ENCODE measurements at places on chromosomes 3 and 15.

- no peak for DNase-seq
Measured at GRCh38 chr3:97409612-97410011, 354.9 kb upstream of the ARL6 start.

- DNase-seq: no peak
Measured at GRCh38 chr3:171028025-171028778, 1.7 kb upstream of the SLC2A2 start.

DNA sequence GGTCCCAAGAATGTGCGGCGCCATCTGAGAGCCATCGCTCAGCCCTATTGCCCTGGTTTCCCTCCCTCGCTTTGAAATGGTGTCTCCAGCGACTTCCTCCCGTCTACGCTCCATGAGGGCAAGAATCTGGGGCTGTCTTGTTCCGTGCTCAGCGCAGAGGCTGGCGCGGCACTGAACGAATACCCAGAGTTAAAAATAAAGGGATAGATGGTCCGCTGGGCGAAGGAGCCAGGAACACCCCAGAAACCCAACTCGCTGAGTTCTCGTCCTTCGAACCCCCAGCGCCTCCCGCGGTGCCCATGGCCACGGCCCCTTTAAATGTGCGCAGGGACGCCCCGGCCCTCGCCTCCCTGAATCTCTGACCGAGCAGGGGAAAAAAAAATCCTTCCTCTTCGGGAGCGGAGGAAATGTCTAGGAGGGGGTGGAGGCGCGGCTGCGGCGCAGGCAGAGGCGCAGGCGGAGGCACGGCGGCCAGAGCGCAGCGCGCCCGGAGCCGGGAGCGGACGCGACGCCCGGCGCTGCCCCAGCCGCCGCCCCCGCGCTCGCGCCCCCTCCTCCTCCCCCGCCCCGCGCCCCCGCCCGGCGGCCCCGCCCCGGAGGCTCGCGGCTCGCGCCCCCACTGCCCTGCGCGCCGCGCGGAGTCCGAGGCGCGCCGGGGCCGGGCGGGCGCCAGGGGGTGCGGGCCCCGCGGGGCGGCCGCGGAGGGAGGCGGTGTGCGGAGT is 8.5 kb upstream of the FGD5 start:
- DNase-seq: no peak

GRCh38 chr3:120448756-120449155 is 2.0 kb downstream of the FSTL1 start:
- DNase-seq: no peak

- DNase-seq: no peak
Measured at GRCh38 chr3:194673761-194674160, 1.8 kb upstream of the LSG1 start.

- no peak for DNase-seq
Measured at GRCh38 chr15:68818769-68819494, 1.8 kb downstream of the ANP32A start.

DNA sequence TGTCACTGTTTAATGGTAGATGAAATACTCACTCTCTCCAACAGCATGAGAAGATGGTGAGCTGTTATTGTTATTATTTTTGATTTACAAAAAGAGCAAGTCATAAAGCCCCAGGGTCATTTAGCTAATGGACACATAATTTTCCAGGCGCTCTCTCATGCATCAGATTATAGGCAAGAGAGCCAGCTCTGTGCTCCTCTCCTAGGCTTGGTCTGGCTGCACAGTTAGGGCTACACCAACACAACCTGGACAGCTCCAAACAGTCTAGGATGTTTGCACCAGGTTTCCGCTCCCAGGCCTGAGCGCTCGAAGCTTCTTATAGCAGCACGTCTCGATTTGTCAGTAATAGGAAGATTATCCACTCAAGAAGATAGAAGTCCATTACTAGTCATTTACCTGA is 123.7 kb downstream of the FAM43A start:
- no peak for DNase-seq

GRCh38 chr3:102741105-102741504 is 306.3 kb downstream of the ZPLD1 start:
- DNase-seq: no peak

DNA sequence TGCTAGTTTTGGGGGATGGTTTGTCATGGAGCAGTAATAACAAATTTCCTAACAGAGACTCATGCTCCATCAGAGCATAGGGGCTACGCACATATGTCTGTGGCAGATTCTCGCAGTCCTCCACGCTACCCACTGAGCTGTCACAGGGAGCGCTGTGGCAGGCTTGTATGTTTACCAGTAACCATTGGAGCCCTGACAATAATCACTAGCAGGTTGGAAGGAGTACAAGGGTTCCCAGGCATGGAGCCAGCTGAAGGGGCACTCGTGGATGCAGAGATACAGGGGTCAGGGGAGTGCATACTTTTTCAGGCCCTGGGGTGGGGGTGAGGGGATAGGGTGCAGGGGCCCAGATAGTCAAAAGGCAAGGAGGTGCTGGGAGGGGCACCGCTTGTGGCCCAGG is 7.9 kb upstream of the GP9 start:
- DNase-seq: no peak

- no peak for DNase-seq
Measured at GRCh38 chr15:83928392-83928734, 274.4 kb downstream of the ADAMTSL3 start.

DNA sequence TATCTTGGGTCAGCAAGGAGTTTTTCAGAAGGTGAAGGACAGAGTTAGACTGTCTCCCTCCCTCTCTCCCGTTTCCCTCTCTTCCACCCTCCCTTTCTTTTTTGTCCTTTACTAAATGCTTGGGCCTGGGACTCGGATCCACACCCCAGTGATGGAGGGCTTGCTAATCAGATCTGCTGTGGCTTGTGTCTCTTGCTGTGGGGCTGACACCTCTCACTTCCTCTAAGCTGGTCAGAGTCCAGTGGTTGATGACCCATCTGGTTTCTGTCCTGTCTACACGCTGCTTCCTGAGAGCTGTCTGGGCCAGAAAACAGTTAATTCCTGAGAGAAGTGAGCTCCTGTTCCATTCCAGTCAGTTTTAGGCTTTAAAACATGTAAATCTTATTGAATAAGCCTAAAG is 849 bp downstream of the TRAK1 start:
- DNase-seq: no peak

DNA sequence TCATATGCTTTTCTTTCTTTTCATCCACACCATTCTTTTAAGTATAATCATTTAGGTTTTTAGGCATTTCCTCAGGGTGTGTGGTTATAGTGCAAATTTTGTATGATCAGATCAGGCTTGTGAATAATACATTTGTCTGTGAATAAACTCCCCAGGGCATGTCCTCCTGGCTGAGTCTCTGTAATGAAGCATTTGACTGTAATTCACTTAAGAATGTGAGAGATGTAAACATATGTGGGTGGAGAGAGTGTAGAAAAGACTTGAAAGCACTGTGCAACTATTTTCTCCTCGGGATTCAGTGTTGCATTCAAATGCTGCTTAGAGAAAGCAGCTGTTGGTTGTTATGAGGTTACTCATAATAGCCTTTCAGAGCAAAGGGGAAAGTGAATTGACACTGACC is 996.5 kb downstream of the TUSC7 start:
- DNase-seq: no peak

DNA sequence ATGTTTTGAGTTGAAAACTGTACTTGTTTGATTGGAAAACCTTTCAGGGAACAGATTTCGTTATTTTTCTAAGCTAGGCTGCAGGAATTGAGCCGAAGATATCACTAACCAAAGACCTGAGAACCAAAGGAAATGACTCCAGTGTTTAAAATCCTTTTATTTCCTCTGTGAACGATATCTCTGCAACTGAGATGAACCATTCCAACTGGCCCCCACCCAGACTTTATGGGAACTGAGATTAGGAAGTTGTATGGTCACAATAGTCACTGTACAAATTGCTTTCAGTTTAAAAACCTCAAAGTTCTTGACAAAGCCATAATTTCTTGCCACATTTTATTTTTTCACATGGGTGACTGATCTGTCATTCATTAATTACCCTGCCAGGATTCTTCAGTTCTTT is 232.4 kb downstream of the RBMS3 start:
- DNase-seq: no peak

GRCh38 chr15:63860155-63860554 is 26.4 kb upstream of the HERC1 start:
- DNase-seq: peak; percentile 65

DNA sequence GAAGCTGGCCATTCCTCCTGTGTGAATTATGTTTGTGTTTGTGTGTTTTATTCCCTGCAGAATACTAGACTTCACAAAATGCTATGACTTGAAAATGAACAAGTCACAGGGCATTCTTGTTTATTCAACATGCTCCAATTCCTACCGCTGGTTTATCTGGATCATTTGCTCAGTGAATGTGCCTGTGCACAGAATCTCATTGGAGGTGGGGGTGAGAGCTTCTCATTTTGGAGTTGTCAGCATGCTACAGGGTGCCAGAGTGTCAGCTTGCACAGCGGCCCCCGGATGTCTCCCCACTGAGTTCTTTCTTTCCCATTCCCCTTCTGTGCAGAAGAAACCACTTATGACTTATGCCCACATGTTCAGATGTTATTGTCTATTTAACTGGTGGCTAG is 428.7 kb downstream of the ROBO2 start:
- DNase-seq: no peak

DNA sequence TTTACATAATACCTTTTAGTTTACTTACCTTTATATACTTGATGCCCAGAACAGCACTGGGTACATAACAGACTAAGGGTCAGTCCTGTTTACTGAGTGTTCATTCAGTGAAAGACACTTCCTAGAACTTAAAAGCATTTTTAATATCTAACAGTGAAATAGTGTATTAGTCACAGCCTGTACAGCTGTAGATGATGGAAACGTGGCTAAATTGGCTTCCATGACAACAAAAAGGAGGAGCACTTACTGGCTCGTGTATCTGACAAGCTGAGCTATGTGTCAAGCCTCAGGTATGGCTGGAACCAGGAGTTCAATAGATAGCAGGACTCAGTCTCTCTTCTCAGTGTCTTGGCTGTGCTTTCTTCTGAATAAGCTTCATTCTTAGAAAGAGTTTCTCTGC is 40.2 kb downstream of the CMTM8 start:
- DNase-seq: no peak

DNA sequence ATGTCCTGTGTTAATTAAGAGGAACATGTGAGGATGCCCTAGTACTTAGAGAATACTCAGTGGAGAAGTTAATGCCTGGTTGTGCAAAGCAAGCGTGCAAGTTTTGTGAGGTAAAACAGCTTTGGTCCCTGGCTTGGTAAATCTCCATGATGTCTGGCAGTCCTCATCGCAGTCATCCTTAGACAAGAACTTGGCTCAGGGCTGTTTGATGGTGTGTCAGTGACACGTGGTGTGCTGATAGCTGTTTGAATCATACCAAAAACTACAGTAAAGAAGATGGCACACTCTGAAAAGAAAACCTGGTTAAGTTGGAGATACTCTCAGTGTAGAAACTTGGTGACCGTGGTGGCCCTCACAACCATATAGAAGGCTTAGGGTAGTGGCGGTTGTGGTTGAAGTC is 361.7 kb downstream of the FEZF2 start:
- no peak for DNase-seq

DNA sequence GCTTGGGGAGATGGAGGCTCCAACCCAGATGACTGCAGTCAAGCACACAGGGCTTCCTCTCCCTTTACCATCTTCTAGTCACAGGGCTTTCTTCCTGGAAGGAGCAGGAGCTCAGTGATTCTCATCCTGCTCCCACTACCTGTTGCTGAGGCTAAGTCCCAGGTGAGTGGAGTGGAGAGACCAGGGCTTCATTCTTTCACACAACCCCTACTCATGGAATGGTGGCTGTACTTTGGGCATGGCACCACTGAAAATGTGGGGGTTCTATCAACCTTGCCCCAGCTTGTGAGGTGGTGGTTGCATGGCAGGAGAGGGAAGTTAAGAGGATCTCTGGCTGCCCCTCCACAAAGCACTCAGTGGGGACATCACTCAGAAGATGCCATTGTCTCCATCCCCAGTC is 36.8 kb upstream of the RAD18 start:
- no peak for DNase-seq

- DNase-seq: no peak
Measured at GRCh38 chr3:190865828-190866227, 3.3 kb upstream of the GMNC start.

DNA sequence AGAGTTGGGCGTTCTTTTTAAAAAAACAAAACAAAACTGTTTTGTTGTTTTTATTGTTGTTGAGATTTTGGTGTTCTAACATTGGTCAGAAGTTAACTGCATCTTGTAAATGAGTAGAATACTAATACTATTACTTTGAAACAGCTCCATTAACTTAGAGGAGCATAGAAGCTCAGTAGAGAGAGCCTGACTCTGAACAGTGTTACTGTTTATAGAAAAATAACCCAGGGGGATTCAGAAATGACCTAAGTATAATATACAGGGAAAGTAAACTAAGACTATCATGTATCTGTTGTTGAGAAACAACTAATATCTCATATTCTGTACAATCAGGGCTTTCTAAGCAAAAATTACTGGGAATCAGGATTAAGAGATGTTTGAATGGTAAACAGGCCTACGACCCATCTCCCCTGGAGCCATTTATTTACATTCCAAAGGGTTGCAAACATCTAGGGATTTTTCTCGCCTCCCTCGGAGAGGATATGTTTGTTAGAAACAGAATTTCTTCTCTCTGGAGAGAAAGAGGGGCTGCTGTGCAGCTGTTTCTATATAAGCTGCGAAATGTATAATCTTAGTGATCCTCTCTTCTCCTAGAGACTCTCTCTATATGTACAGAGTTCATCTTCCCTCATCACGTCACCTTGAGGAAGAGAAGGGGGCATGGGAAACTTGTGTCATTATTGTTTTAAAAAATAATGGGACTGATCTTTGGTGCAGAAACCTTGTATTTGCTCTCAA is 827.5 kb upstream of the DPPA4 start:
- DNase-seq: no peak

- no peak for DNase-seq
Measured at GRCh38 chr3:10693457-10693856, 122.6 kb upstream of the SLC6A11 start.

DNA sequence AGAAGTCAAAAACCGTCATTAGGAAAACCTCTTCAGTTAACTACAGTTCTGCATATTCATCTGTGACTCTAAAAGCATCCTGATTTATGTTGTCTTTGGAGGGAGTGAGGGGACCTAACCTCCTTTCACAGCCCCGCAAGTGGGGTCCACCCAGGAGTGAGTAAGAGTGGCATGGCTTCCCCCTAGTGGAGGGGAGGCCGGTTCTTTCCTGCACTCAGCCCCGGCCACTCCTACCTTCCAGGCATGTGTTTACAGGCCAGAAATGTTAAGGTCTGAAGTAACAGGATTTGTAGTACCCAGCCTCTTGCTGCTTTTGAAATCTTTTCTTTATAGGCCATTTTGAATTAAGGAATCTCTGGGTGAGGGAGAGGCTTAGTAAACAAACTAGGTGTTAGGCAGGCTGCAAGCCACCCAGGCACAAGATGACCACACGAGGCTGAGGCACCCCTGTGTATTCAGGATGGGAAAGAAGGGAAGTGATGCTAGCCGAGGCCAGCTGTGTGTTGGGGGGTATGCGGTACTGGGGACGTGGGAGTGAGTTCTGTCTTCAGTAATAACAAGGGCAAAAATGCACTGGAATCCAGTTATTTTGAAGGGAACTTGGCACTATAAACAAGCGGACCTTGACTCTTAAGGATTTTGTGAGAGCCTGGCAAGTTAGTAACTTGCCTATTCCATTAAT is 50.5 kb downstream of the CTDSPL start:
- no peak for DNase-seq

DNA sequence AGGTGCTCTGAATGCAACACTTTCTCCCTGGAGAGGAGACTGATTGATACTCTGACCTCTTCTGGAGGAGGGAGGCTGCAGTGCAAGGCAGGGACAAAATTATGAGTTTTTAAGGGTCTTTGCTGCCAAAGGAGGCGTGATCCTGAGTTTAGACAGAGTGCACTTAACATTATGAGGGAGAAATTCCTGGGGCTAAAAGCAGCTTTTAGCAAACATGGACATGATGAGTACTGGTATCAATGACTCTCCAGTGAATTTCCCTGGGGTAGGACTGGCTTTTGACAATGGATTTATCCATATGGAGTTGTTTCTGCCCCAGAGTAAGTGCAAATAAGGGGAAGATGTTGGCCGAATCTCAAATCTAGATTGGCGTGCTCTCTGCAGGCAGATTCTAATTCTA is 133.1 kb downstream of the THSD4 start:
- no peak for DNase-seq

Data from stimulated activated CD4-positive, alpha-beta T cell treated with anti-CD3 and anti-CD28 coated beads, Interleukin-2, amount 100 ng/mL, for 4 hours (primary cell).